Muscle of leg (tissue), 16 donors: ENCODE measurements at places on chromosomes 16 and 17.

DNA sequence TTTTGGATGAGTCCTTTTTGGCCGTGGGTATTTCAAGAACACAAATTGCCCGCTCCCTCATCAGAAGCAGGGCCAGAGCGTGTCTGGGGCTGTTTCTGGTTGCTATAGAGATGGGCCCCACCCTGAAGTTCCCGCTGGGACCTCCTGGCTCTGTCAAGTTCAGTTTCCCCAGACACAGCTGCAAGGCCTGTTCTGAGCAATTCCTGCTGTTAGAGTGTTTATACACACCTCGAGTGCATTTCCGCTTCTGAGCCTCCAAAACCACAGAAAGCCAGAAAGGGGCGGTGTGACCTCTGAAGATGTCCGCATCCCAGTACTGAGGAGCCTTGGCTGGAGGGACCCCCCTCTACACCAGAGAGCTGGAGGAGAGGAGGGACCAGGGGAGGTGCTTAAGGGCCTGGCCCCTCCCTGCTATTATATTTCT, 9.3 kb upstream of the WBP2 start:
- peaks cover 21% of the 10 kb centered on the region for H3K4me1 ChIP-seq
- no peak overlapping the region for H3K4me3 ChIP-seq
- H3K36me3 ChIP-seq: no peaks in the 10 kb centered on the region
- peak; percentile 95 for DNase-seq
- peak overlapping the region; percentile 94 for H3K27ac ChIP-seq

- H3K4me3 ChIP-seq: no peak overlapping the region
- no peak for DNase-seq
- no peak overlapping the region for H3K27ac ChIP-seq
- peaks cover under 1% of the 10 kb centered on the region for H3K4me1 ChIP-seq
- H3K27me3 ChIP-seq: peaks cover 5% of the 10 kb centered on the region
These were observed 40.2 kb downstream of the SLC7A5 start for GRCh38 chr16:87828907-87829621.

- no peak overlapping the region for H3K27ac ChIP-seq
- DNase-seq: peak; percentile 49
- H3K4me3 ChIP-seq: no peak overlapping the region
- H3K36me3 ChIP-seq: no peaks in the 10 kb centered on the region
- peaks cover 7% of the 10 kb centered on the region for H3K4me1 ChIP-seq
These were observed 6.8 kb downstream of the COTL1 start for GRCh38 chr16:84611041-84611440.

DNA sequence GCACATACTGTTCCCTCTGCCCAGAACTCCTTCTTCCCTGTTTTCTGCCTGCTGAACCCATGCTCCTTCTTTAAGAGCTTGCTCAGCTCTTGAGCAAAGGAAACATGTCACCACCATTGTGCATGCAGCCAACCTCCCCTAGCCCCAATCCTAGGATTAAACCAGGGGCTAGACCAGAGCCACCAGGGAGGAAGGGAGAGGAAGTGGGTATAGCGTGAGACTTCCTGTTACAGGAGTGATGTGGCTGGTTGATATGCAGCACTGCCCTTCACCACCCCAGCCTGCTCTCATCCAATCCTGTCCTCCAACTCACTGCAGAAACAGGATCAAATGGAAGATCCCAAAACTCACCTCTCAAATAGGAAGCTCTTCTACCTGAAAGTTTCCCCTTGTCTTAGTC, 67.1 kb upstream of the CDH5 start:
- DNase-seq: no peak
- H3K4me3 ChIP-seq: no peak overlapping the region
- peaks cover 8% of the 10 kb centered on the region for H3K4me1 ChIP-seq
- no peaks in the 10 kb centered on the region for H3K36me3 ChIP-seq

GRCh38 chr17:79258041-79258440, 183.4 kb downstream of the ENGASE start:
- H3K4me3 ChIP-seq: no peak overlapping the region
- H3K27ac ChIP-seq: no peak overlapping the region
- H3K4me1 ChIP-seq: no peaks in the 10 kb centered on the region
- H3K27me3 ChIP-seq: peaks cover 30% of the 10 kb centered on the region
- peak; percentile 78 for DNase-seq
- no peaks in the 10 kb centered on the region for H3K36me3 ChIP-seq

DNA sequence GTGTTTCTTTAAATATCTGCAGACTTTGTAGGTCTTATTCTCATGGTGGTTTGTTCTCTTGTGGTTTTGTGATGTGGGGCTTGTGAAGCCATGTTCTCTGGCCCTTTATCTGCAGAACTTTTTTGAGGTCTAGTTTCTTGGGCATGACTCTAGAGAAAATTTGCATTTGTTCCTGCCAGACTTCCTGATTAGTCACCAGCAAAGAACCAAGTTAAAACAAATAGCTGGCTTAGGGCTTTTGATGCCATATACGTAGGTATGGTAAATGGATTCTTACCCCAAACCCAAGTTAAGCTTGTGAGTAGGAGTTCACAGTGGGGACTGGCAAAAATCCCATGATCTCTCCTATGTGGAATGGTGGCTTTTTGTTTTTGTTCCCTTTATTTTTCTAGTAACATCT, 68.7 kb upstream of the IRX3 start:
- no peaks in the 10 kb centered on the region for H3K36me3 ChIP-seq
- H3K27ac ChIP-seq: no peak overlapping the region
- no peaks in the 10 kb centered on the region for H3K27me3 ChIP-seq
- DNase-seq: no peak

GRCh38 chr16:81938326-81939163, 72.7 kb downstream of the SDR42E1 start:
- no peaks in the 10 kb centered on the region for H3K36me3 ChIP-seq
- no peak overlapping the region for H3K27ac ChIP-seq
- peaks cover 8% of the 10 kb centered on the region for H3K27me3 ChIP-seq
- no peak for DNase-seq
- H3K4me1 ChIP-seq: peaks cover 3% of the 10 kb centered on the region

DNA sequence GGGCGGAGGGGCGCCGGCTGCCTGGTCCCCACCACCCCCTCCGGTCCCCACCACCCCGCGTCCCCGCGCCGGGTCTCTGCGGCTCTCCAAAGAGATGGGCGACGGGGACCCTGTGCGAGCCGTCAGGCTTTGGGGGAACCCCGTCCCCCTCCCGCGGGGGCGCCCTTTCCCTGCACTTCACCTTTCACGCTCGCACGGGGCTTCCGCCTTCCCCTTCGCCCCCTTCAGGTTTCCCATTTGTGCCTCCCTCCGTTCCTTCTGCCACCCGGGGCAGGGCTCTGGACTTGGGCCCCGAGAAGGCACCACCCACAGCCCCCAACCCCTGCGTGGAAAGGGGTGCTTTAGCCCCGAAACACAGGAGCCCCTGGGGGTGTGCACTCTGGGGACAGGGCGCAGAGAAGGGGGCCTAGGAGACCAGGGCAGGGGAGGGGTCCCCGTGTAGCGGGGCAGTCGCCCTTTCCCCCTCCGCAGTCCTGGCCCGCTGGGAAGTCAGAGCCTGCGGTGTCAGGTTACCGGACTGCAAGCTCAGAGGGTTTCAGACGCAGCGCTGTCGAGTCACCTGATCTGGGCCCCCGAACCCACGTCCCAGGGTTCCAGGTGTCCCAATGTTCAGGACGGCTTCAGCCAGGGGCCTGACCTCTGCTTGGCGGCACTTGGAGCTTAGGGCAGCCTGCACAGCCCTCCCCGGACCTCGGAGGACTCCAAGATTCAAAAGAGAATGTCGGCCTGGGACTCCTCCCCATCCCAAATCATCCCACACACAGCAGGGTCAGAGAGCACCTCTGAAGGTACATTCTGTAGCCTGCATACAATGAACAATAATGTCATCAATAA, 6.7 kb upstream of the CCDC92B start:
- peaks cover 62% of the 10 kb centered on the region for H3K27me3 ChIP-seq
- no peak overlapping the region for H3K27ac ChIP-seq
- peaks cover 7% of the 10 kb centered on the region for H3K4me1 ChIP-seq
- no peaks in the 10 kb centered on the region for H3K36me3 ChIP-seq
- DNase-seq: no peak
